ENCODE measurements at places on chromosomes 3 and 15. TPM values are rescaled to one million over a fixed set of nuclear protein-coding genes. Genes with fewer than 3 reads are reported as not detected.

DNA sequence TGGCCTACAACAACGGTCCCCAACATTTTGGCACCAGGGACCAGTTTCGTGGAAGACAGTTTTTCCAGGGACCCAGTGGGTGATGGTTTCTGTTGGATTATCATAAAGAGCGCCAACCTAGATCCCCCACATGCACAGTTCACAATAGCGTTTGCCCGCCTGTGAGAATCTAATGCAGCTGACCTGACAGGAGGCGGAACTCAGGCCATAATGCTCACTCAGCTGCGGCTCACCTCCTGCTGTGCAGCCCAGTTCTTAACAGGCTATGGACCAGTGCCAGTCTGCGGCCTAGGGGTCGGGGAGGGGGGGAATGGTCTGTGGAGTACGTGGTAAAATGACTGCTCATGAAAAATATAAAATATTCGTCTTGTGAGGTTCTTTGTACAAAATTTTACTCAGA is 518.5 kb upstream of the CADM2 start:
- no peak for DNase-seq

DNA sequence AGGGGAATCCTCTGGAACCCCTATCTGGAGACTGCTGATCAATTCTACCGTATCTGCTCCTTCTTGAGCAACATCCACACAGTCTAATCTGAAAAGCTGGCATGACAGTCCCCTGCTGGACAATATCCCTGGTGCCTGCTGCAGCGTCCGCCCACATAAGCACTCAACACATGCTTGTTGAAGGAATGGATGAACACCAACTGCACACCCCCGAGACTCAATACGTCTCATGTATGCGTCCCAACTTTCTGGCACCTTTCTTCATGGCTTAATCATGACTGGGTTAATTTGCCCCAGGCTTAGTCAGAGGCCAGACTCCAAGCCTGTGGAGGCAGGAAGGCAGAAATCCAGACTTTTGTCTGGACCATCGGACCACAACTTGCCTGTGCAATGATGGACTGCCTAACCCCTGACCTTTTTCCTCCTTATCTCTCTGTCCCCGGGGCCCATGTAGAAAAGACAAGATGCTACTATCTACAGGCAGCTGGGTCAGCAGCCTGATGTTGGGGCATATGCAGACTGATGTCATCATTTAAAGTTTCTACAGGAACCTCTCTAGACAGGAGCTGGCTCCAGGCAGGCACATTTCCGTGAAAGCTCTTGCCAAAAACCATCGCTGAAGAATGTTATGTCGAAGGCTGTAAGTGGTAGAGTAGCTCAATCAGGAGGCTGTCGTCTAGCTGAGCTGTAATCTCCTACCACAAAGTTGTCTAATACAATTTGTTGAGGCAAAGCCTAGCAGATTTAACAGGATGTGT is 114.1 kb upstream of the TPM1 start:
- no peak for DNase-seq

DNA sequence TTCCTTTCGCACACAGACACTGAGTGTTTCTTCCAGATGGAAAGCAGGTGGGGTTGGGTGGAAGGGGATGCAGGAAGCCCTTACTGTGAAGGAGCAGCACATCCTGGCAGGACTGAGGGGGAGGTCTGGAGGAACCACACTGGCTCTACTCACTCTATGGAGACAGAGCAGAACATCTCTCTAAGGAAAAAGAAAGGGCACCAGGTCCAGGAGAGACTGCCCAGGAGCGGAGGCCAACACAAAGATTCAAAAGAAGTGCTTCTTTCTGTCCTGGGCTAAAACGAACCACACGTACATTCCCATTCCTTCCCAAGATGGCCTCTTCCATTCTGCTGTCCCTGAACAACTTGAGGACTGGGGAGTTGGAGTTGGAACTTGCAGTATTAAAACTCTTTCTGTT is 13.8 kb upstream of the VIPR1 start:
- DNase-seq = no peak

- no peak for DNase-seq
Measured at GRCh38 chr3:143596957-143597642, 251.2 kb downstream of the SLC9A9 start.

GRCh38 chr3:11199902-11200845 is 45.9 kb downstream of the HRH1 start:
- DNase-seq = no peak

GRCh38 chr3:72269475-72269874 is 484.5 kb upstream of the PROK2 start:
- DNase-seq = no peak

Gene MESP2
- 0.55 TPM for total RNA-seq

- DNase-seq = no peak
Measured at GRCh38 chr3:50587806-50588758, 18.8 kb downstream of the HEMK1 start.

- DNase-seq = no peak
Measured at GRCh38 chr15:73464602-73465001, 21.6 kb downstream of the REC114 start.

DNA sequence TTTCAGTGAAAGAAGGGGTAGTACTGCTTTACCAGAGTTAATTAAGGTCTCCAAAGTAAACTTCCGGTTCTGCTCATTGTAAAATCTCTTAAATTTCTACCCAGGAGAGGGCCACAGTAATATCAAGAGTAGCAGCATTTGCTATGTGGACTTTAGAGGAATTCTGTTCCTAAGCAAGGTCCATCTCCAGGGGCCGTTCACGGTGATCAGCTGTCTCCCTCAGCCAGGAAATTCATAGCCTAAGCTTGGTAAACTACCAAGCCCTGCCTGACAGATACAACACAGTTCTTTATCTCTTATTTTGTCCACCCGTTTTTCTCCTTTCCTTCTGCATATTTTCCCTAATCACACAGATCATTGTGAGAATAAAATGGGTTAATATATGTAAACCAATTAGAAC is 2.3 kb downstream of the DUT start:
- no peak for DNase-seq

GRCh38 chr3:54793171-54793570 is 134.7 kb downstream of the LRTM1 start:
- DNase-seq = no peak

DNA sequence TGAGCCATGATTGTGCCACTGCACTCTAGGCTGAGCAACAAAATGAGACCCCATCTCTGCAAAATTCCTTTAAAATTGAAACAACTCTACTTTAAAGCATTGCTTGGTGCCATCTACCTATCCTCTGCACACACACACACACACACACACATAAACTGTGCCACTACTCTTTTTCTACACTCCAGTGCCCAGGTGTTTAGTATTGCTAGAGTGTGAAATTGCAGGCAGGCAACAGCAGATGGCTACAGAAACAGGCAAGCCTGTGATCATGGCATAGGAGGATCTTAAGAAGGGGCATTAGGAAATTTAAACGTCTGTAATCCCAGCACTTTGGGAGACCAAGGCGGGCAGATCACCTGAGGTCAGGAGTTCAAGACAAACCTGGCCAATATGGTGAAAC is 39.0 kb downstream of the SIDT1 start:
- DNase-seq = no peak

- DNase-seq = no peak
Measured at GRCh38 chr3:43774799-43775198, 84.1 kb downstream of the ABHD5 start.

Gene PATL2
- 2.5 TPM for total RNA-seq

Gene SPTBN5
- 1.6 TPM for total RNA-seq

Measured in adrenal gland (tissue), 19 donors.